ENCODE measurements at places on chromosomes 1 and 21.

GRCh38 chr1:244336232-244336899, 115.3 kb downstream of the ADSS2 start:
- no peaks in the 10 kb centered on the region for H3K4me1 ChIP-seq
- no peak overlapping the region for H3K4me3 ChIP-seq
- DNase-seq, result peak; percentile 70
- peak overlapping the region; percentile 56 for H3K27ac ChIP-seq
- H3K27me3 ChIP-seq, result no peaks in the 10 kb centered on the region

DNA sequence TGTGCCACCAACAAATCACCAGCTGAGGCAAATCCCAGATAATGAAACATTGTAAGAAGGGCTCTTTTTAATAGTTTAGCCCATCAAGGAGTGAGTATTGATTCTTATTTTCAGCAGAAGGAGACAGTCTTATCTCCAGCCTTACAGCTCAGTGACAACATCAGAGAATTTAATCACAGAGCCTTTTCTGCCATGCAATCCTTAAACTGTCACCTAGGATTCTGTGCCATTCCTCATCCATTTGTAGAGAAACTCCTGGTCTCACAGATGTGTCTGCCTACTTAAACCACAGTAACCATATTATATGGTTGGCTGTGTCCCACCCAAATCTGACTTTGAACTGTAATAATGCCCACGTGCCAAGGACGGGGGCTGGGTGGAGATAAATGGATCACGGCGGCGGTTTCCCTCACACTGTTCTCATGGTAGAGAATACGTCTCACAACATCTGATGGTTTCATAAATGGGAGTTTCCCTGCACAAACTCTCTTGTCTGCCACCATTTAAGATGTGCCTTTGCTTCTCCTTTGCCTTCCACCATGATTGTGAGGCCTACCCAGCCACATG, 217.7 kb downstream of the RERE start:
- no peaks in the 10 kb centered on the region for H3K27me3 ChIP-seq
- no peak overlapping the region for H3K4me3 ChIP-seq
- H3K36me3 ChIP-seq, result no peaks in the 10 kb centered on the region
- no peak for DNase-seq

GRCh38 chr1:150567341-150567716, 12.1 kb downstream of the MCL1 start:
- H3K27me3 ChIP-seq, result no peaks in the 10 kb centered on the region
- H3K27ac ChIP-seq, result peak overlapping the region; percentile 99
- H3K4me3 ChIP-seq, result peak overlapping the region; percentile 51
- no peak for DNase-seq
- H3K4me1 ChIP-seq, result peaks cover 100% of the 10 kb centered on the region

DNA sequence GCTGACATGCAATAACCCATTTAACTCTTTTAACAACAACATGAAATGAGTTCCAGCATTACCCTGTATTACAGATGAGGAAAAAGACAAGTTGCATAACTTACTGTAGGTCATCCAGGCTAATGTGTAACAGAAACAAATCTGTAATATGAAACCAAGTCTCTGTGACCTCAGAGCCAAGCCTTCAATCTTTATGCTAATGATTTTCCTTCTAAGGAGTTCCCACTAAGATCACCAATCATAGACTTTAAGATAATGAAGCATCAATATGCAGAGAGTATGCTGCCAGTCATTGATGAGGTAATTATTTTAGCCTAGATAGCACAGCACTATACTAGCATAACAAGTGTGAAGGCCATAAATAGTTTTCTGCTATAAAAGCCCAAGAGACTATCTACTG, 35.6 kb upstream of the RNPC3 start:
- H3K4me3 ChIP-seq, result no peak overlapping the region
- H3K4me1 ChIP-seq, result no peaks in the 10 kb centered on the region
- no peak overlapping the region for H3K27ac ChIP-seq
- no peak for DNase-seq

Data from lower lobe of right lung (tissue), 2 donors.